Pancreas (tissue), 10 donors: ENCODE measurements at places on chromosomes 6 and 20. TPM values are rescaled to one million over a fixed set of nuclear protein-coding genes. Genes with fewer than 3 reads are reported as not detected.

DNA sequence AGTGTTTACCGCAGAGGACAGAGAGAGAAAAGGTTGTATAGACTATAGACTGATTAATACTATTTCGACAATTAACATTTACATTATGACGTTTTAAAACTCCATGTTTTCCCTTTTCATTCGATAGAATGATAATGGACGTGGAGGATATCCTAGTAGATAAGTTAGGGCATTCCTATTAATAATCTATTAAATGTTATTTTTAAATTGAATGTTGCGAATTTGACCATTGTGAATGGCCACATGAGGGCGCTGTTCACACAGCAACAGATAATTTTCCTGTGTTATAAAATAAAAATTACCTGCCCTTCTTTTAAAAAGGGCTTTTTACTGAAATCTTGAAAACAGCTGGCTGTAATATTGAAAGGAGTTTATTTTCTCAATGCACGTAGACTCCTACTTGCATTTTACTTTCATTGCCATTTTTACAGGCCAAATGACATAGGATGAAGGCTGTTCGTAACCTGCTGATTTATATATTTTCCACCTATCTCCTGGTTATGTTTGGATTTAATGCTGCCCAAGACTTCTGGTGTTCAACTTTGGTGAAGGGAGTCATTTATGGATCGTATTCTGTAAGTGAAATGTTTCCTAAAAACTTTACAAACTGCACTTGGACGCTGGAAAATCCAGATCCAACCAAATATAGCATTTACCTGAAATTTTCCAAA is 3.3 kb downstream of the ADGRB3 start:
- DNase-seq = no peak

DNA sequence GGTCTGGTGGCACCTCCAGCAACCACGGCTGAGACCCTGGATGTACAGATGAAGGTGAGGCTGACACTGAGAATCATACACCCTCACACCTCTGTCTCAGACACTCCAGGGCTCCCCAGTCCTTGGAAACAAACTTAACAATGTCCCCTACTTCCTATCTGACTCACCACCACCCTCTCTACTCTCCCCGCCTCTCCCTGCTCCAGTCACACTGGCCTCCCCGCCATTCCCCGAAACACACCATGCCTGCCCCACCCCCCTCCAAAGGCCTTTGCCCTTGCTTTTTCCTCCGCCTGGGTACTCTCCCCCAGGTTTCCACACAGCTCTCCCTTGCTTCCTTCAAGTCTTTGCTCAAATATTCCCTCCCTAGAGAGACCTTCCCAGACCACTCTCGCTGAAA is 16.3 kb downstream of the BPI start:
- DNase-seq = no peak

DNA sequence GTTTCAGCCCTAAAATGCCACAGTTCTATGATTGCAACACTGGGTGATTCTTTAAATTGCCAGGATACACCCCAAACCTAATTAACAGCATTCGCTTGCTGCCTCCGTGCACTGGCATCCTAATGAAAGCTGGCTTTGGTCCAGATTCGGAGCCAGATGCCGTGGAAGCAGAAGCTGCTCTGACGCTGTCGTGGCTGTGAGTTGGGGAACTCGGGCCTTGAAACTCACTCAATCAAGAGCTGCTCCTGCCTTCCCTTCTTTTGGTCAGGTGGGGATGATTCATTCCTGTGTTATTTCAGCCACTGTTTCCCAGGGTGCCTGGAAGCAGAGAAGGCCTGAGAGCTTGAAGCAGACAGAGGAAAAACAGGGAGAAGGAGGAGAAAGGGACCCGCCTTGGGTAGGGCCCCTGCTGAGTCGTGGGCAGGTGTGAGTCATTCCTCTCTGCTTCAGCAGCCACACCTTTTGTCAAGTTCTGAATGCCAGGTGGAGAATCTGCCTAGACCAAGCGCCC is 36.2 kb upstream of the DSP start:
- DNase-seq = no peak

DNA sequence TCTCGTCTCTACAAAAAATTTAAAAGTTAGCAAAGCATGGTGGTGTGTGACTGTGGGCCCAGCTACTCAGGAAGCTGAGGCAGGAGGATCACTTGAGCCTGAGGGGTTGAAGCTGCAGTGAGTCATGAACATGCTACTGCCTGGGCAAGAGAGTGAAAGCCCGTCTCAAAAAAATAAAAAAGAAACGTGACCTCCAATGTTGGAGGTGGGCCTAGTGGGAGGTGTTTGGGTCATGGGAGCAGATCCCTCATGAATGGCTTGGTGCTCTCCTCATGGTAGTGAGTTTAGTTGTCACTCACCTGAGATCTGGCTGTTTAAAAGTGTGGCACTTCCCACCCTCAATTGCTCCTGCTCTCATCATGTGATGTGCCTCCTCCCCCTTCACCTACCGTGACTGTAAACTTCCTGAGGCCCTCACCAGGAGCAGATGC is 24.3 kb downstream of the RBL1 start:
- no peak for DNase-seq

DNA sequence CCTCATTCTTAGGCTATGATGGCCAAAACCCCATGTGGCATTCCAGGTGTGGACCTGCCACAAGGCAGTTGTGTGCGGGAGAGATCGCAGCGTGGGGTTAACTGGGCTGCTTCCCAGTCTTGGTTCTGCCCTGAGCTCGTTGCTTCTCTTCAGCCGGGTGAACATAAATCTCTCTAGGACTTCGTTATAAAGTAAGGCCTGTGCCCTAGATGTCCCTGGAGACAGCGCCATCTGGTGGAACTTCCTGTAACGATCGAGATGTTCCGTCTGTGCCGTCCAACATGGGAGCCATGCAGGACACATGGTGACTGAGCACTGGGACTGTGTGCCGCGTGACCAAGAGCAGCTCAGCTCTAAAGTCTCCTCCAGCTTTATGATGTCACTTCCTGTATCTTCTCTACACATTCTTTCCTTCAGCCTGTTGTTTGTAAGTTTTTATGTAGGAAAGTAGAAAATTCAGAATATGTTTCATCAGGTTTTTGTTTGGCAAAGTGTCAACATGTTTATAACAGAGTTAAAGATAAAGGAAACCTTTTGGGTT is 26.8 kb upstream of the RPP40 start:
- no peak for DNase-seq

DNA sequence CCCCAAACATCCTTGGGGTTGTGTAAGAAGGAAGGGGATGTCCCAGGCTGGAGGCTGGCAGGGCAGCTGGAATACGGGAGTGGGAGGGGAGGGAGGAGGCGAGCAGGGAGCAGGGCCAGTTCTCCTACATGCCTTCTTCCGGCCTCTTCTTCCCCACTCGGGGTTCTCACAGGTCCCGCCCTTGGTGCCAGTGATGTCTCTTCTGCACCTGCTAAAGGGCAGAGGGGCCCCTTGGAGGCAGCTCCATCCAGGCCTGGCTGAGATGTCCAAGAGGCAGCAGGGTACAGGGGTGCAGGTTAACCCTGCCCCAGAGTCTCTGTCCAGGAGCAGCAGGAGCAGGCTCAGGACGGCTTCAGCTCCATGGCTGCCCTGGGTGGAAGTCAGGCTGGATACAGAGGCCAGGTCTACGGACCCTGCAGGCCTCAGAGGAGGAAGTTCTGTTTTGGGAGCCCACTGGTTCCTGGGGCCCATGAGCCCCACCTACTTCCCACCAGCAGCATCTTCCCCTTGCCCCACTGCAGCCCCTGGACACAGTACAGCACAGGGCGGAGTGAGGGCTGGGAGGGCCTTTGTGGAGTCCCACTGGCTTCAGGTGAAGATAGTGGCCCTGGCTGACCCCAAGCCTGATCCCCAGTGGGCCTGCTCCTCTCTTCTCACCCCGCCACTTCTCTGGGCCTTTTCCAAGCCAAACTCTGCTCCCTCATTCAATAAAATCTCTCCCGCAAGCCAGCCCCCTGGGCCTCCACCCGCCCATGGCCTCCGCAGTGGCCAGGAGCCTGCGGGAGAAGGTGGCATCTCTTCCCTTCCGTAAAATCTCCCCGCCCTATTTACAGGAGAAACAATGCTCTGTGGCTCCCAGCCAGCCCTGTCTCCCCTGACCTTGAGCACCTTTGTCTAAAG is 60.4 kb downstream of the YTHDF1 start:
- no peak for DNase-seq

GRCh38 chr20:59333951-59334350 is 33.5 kb downstream of the EDN3 start:
- no peak for DNase-seq

DNA sequence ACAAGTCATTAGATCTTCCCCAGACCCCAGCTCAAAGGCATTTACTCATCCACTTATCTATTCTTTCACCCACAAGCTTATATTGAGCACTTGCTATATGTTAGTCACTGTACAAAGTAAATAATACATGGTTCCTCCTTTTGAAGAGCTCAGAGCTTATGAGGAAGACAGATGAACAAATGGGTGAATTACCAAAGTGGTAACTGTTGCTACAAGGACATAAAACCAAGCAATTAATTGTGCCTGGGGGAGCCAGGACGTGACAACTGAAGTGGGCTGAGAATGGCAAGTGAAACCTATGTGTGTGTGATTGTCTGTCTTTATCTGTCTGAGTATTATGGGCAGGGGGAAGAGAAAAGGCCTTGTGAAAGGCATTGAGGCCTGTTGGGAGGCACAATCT is 45.6 kb upstream of the AKIRIN2 start:
- DNase-seq = no peak

DNA sequence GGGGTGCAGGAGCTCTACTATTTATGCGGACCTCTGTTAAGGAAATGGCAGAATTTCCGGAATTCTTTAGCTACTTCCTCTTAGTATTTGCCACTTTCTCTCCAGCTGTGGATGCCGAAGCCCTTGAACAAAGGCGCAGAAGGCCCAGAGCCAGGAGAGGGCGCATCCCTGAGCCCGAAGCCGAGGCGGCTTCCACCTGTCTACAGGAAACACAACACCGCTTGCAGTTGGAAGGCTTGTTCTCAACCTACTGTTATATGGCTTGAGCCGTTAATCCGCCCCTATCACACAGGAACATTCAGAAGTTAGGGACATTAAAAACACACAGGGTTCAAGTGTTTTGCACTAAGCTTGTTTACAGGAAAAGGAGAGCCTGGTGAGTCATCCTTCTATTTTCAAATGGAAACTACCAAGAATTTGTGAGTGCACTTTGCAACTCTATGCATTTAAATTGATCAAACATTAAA is 417.1 kb downstream of the BCKDHB start:
- DNase-seq = no peak

DNA sequence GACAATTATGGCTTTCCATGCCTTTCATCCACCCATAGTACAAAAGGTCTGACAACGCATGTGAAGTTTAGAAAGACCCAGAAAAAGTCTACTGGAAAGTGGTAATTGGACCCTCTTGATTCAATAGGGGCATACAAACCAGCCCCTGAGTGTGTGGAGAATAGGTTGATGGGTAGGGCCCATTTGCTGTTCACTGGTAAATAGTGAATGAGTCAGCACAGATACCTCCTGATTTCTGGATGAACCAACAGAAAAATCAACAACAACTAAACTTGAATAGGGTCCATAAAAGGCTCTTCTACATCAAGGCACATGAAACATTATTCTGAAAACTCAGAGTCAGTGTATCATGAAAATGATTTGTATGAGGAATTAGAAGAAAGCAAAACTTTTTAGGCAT is 235.4 kb upstream of the SLC35B3 start:
- DNase-seq = no peak

GRCh38 chr20:51384875-51385274 is 157.6 kb downstream of the NFATC2 start:
- no peak for DNase-seq

GRCh38 chr6:12113190-12113577 is 101.1 kb downstream of the HIVEP1 start:
- DNase-seq = no peak

DNA sequence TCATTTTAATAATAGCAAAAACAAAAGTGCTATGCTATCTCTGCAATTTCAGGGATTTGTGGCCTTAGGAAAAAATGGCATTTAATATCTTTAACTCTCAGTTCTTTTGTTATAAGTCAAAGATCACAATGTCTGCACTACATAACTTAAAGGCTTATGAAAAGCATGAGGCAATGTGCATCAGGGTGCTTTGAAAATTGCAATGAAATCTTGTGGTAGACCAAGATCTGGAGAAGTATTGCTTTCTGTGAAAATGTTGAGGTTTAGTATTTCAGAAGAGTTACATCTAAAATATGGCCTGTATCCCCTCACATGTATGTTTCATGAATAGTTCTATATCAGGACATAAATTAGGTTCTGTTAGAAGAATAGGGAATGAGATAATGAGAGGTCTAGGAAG is 200.6 kb downstream of the MEI4 start:
- no peak for DNase-seq

- no peak for DNase-seq
Observed at GRCh38 chr6:113599444-113599843, 257.7 kb upstream of the MARCKS start.

DNA sequence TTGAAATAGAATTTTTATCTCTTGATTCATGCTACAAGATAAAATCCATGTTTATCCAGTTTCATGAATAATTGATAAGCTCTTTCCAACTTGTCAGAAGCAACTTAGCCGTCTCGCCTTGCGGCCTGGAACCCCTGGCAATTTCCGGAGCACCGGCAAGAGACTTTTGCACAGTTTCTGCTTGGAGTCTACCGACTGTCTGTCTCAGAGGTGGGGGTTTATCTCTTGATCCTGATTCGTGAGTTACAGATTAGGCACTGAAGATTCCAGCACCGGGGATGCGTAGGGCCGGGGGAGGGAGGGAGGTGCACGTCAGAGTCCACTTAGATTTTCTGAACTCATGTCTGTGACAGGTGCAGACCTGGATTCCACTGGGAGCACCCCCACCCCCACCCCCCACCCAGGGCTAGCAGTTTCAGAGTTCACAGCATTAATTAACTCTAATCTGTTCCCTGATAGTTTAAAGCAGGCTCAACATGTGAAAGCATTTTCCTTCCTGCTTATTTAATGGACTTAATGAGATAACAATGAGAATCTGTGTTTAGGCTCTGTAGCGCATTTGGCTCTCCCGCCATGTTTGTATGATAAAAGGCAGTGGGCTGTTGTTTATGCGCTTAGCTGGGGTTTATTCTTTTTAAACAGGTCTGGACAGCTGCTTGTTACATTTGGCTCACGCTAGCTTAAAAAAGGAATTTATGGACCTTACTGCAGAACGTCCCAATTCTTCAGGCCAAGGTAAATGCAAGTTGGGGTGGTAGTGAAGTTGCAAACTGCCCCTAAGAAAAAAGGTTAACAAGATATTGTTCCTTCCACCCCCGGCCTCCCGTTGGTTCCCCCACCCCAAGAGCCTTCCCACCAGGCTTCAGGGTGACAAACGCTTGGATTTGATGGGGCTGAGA is 8.1 kb upstream of the APCDD1L start:
- no peak for DNase-seq

Gene HSPA1L
- total RNA-seq = 0.64 TPM

Gene RAE1
- 7.0 TPM for total RNA-seq

Gene RNF217
- 8.5 TPM for total RNA-seq

Gene C2
- 6.9 TPM for total RNA-seq

Gene CLVS2
- not detected for total RNA-seq

Gene HMGCLL1
- total RNA-seq = 2.0 TPM
